NCI-H226 (cell line): ENCODE measurements at places on chromosomes 7 and 10.

DNA sequence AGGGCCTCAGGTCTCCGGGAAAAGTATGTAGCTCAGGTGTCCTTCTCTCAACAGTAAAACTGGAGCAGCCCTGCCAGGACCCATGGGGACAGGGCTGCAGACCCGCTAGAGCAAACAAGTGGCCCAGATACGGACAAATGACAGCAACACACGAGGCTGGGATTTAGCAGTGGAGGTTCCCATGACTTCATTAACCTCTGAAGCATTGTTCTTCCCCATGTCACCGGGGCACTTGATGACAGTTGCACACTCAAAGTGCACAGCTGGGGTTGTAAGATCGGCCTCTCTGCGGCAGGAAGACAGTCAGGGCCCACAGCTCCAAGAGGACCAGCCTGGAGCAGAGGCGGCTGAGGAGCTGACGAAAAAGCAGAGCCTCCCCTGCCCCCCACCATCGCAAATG is 12.5 kb upstream of the PODXL start:
- DNase-seq: no peak

DNA sequence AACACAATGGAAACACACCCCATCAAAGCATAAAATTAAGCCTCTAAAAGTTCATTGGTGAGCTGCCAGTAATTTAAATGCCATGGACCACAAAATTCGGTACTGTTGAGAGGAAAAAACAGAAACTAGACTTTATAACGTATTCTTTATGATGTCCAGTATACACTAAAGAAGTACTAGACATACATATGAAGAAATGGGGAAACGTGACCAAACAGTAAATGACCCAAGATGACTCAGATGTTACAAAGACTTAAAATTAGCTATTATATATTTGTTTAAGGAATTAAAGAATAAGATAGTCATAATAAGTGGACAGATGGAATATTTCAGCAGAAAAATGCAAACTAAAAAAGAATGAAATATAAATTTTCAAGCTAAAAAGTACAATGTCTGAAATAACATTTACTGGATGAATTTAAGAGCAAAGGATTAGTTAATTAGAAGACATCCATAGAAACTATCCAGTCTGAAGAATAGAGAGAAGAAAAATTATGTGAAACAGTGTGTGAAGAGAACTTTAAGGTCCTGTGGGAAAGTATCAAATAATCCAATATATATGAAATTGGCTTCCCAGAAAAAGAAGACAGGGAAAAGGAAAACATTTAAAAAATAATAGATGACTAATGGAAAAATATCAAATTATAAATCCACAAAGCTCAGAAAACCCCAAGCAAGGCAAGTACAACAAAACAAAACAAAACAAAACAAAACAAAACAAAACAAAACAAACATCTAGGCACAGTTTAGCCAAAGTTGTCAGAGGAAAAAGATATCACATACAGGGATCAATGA is 69.4 kb downstream of the SAMD9 start:
- no peak for DNase-seq

GRCh38 chr10:99917963-99918825 is 91.6 kb downstream of the DNMBP start:
- no peak for DNase-seq

DNA sequence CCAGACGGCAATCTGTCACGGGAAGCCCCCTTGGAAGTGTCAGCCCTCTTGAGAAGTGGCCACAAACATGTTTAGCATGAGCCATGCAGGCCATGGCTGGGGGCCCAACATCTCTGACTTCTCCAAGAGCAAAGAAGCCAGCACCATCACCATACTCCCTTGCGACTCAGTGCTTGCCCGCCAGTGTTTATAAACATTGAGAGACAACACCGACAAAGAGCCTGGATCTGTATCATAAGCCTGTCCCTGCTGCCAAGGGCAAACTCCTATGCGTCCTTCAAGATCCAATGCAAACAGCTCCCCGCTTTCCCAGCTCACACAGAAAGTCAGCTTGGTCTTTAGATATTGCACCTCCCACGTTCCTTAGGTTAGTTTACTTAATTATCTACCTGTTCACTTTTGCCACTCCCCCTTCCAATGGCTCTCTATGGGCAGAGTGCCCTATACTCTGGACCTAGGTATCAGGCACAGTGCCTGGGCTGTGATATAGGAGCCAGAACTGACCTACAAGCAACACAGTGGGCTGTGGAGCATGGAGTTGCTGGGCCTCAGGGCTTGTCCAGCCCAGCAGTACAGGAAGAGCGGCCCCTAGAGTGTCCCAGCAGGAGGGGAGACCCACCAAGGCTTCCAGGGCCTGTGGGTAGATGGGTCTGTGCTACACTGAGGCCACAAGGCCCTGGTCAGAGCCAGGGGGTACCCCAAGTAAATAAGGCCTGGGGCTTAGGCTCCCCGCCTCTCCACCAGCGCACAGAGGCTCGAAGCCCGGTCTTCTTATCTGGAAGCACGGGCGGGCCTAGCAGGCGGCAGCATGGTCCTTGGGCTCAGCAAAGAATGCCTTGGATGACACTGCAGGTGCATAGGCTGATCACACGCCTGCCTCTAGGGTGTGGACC is 37.7 kb downstream of the CAMK2B start:
- no peak for DNase-seq

GRCh38 chr7:55246171-55246570 is 119.0 kb upstream of the LANCL2 start:
- no peak for DNase-seq

DNA sequence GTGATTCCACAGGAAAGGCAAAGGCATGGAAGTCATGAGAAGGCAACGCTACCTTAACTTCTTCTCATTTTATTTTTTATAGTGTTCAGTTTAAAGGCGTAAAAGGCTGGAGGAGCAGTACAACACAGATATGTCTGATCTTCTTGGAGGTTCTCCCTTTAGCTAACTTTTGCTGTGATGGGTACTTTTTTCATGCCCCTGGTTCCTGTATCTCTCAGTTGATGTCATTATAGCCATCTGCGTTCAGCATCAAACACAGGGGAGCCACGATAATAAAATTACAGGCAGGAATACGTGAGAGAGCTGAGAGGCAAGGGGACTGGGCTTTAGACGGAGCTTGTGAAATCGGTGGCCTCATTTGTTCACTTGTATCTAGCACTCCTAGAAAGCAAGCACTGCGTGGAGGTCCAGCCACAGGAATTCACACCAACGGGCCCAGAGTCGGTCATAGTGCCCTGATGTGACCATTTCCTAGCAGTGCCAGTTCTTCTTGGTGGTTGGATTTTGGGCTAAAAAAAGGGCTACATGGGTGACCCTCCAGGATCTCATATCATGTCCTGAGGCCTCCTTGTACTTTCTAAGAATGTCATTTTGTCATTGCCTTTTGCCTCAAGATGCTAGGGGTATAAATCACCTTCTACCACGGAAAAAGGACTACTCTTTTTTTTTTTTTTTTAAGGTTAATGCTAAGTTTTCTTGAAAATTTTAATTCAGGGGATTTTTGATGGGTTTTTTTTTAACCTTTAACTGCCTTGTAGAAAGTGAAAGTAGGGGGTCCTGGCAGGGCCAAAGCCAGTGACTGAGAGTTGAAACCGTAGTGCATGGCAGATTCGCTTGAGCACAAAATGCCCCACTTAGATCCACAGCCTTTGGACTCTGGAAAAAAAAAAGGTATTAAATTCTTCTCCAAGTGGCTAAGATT is 191.5 kb downstream of the CELF2 start:
- no peak for DNase-seq

GRCh38 chr7:119748251-119748860 is 524.6 kb upstream of the KCND2 start:
- DNase-seq: peak; percentile 5

DNA sequence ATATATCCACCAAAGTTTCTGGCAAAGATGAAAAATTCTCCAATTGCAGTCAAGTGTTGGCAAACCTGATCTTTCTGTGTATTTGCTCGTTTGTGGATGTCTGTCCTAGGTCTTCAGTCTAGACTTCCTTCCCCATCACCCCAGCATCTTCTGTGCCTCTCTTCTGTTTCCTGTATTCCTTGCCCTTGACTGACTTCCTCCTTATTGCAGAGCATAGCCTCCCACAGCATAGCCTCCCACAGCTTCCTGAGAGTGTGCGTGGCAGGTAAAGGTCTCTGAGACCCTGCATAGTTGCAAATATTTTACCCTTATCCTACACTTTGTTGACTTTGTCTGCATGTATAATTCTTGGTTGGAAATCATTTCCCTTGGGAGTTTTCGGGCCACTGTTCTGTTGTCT is 18.4 kb downstream of the SLC18A2 start:
- no peak for DNase-seq

DNA sequence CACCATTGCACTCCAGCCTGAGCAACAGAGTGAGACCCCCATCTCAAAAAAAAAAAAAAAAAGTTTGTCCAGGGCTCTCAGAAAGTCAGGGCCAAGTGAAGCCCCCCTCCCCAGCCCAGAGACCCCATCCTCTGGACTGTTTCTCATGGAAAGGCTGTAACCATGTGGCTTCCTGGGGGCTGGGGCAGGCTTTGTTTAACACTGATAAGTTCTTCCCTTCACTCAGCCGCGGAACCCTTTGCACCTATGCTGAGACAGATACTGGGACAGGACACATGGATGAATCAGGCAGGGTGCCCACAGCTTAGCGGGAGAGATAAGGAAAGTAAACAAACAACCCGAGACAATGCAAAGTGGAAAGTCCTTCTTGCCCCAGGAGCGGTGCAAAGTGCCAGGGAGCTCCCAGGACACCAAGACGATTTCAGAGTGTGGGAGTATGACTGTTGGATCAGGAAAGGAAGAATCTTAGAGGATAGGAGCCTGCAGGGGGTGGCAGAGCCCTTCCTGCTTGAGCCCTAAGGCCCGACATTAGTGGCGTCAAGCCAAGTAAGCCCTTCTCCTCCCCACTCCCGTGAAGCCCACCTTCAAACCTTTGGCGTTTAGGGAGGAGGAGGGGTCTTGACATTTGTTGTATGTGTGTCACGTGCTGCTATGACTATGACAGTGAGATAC is 11.6 kb downstream of the MLXIPL start:
- peak; percentile 62 for DNase-seq

DNA sequence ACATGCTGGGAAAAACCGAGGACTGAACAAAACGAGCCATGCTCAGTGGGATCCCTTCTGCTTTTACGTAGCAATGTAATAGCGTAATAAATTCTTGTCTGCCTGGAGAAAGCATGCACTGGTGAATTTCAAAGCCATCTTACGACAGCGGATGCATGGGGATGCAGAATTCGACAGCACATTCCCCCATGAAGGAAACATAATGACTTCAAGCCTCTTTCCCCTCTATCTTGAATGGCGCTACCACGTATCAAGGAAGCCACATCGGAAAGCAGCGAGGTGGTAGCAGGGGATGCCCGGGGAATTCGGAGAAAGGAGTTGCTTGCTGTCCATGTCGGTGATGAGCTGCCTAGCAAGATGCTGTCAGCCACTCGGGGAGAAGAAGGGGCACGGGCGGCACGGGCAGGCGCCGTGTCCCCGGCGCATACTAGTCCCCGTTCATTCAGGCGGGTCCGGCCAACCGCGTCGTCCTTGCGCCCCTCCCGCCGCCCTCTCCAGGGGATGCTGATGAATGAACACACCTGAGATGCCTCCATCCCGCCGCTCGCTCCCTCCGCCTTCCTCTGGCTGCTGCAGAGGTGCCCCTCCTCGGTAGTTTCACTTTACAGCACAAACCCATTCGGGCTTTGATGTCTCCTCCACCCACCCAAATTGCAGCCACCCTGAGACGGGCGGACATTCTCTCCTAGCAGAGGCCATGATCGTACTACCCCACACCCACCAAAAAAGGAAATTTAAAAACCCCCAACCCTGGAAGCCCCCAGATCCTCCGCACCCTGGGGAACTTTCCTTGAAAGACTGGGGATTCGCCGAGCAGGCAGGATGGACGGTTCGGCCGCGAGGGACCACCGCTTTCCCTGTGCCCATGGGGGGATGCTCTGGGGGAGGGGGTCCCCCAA is 644 bp downstream of the SORBS1 start:
- DNase-seq: no peak

DNA sequence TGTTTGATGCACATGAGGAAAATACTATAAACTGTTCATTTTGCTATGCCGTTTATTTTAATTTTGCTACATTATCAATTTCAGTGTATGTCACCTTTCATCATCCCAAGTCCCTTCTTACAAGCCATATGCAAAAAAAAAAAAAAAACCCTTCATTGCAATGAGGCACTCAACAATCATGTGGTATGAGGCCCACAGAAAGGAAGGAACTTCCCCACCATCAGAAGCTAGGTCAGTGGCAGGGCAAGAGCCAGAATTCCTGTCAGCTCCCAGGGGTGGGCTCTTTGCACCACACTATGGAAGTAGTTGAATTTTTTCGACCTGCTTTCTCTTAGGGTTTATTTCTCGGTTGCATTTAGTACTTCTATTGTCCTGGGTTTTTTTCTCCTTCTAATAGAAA is 75.4 kb downstream of the NOC3L start:
- no peak for DNase-seq

GRCh38 chr10:86317949-86318725 is 48.5 kb downstream of the GRID1 start:
- DNase-seq: no peak

DNA sequence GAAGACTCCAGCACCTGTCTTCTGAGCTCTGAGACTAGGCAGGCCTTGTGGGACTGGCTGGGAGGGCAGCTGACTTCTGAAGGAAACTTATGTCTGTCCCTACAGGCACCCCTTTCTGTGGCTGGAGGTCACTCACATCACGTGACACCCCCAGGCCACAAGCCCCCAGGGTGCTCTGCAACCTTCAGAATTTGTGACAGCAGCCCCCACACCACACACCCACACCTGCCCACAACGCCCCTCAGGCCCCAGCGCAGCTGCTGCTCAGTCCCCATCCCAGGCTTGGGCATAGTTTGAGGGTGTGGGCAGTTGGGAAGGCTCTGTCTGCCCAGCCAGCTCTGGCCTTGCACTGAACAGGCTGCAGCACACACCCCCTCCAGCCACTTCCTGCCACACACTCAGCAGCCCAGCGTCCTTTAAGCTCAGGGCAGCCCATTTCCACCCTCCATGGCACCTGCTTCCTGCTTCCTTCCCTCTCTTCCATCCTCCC is 80.0 kb upstream of the UNC5B start:
- DNase-seq: no peak

- DNase-seq: peak; percentile 72
Observed at GRCh38 chr10:17961551-17962422, 10.1 kb downstream of the SLC39A12 start.

- no peak for DNase-seq
Observed at GRCh38 chr7:112370436-112370835, 79.8 kb upstream of the IFRD1 start.
